Fibroblast of skin of left biceps (primary cell): ENCODE measurements at places on chromosomes 6 and 20.

GRCh38 chr6:87487555-87487954 is 14.8 kb downstream of the SLC35A1 start:
- DNase-seq = no peak

GRCh38 chr6:53790886-53791285 is 3.9 kb upstream of the LRRC1 start:
- no peak for DNase-seq

DNA sequence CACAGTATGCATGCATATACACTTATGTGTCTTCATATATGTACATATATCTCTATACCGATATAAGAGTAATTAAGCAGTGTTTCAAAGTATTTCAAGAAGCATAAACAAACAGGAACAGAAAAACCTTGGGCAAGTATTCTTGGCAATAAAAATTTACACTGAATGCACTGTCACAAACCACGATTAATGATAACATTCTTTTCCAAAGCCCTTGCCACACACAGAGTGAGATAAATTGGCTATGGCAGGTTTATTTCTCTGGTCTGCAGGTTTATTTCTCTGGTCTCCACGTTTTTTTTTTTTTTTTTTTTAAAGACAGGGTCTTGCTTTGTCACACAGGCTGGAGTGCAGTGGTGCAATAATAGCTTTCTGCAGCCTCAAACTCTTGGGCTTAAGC is 73.0 kb downstream of the PPP1R3G start:
- DNase-seq = no peak

GRCh38 chr6:16583144-16583762 is 178.0 kb downstream of the ATXN1 start:
- DNase-seq = no peak

GRCh38 chr6:167581637-167582036 is 245.1 kb upstream of the AFDN start:
- DNase-seq = no peak

- no peak for DNase-seq
Measured at GRCh38 chr6:150123645-150124044, 19.2 kb upstream of the PPP1R14C start.

GRCh38 chr20:15396026-15396425 is 1058.6 kb upstream of the FLRT3 start:
- DNase-seq = no peak

GRCh38 chr6:108247965-108248536 is 12.8 kb downstream of the SNX3 start:
- no peak for DNase-seq

GRCh38 chr6:88914895-88915598 is 48.4 kb downstream of the RNGTT start:
- no peak for DNase-seq

- no peak for DNase-seq
Measured at GRCh38 chr6:131923356-131923755, 27.8 kb downstream of the CCN2 start.

GRCh38 chr20:62215020-62215990 is 4.8 kb downstream of the HRH3 start:
- no peak for DNase-seq

GRCh38 chr6:25449774-25450173 is 170.6 kb downstream of the CARMIL1 start:
- DNase-seq = no peak

DNA sequence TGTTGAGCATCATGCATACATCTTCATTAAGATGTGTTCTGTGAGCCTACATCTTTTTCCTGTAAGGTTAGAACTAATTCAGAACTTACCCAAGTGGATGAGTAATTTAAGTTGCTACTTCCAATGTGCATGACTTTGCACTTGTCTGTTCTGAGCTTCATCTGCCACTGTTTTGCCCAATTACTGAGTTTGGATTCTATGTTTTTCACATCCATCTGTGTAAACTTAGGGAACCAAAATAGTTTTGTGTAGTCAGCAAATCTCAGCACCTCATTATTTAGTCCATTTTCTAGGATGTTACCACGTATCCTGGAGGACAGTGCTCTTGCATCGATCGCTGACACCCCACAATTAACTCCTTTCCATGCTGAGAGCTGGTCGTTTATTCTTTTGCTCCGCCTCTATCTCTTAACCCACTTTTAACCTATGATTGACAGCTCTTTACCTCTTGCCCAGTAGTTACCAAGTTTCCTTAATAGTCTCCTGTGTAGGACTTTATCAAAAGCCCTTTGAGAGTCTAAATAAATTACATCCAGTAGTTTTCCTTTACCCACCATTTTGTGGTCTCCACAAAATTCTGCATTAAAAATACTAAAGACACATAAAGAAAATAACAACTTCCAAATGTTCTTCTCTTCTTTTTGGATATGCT is 44.2 kb upstream of the CITED2 start:
- no peak for DNase-seq

- DNase-seq = no peak
Measured at GRCh38 chr6:69704916-69705315, 91.9 kb downstream of the LMBRD1 start.

- no peak for DNase-seq
Measured at GRCh38 chr20:45268531-45268930, 14.2 kb upstream of the SLPI start.
